ENCODE measurements at places on chromosomes 7 and 10.
A peak's percentile ranks its signal among the peaks of the same experiment; 100 is the strongest.

DNA sequence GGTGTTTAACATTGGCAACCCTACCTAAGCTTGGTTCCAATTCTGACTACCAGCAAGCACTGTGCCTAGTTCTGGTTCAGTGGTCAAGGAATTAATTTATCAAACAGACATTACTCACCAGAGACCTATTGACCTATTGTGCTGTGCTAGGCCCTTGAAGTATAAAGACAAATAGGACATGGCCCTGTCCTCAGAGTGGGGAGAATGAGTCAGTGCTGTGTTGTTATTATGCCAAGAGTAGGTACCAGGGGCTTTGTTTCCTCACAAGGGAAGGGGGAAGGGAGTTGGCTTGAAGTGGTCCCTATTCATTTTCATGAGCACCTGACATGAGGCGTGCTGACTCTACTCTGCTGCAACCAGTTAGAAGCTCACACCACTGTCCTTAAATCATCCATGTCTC lies 62.6 kb upstream of the PLPP4 start:
- DNase-seq: no peak

DNA sequence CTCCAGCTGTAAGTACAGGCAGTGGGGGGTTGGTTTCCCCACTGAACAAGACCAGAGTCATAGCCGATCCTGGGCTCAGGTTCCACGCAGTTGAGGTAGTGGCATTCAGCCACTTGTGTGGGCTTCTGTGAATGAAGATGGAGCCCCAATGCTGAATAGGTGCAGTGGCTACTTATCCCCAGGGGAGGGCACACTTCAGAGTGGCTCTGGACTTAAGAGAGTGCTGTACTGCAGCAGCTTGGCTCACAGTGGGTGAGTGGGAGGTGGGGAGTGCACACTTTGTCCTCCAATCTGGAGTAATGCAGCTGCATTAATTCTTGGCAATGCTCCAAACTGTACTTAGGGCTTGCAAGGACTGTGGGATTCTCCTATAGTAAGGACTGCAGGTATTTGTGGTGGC lies 81.9 kb downstream of the BUB3 start:
- no peak for DNase-seq

GRCh38 chr7:1489336-1489735 lies 14.9 kb downstream of the INTS1 start:
- DNase-seq: no peak

DNA sequence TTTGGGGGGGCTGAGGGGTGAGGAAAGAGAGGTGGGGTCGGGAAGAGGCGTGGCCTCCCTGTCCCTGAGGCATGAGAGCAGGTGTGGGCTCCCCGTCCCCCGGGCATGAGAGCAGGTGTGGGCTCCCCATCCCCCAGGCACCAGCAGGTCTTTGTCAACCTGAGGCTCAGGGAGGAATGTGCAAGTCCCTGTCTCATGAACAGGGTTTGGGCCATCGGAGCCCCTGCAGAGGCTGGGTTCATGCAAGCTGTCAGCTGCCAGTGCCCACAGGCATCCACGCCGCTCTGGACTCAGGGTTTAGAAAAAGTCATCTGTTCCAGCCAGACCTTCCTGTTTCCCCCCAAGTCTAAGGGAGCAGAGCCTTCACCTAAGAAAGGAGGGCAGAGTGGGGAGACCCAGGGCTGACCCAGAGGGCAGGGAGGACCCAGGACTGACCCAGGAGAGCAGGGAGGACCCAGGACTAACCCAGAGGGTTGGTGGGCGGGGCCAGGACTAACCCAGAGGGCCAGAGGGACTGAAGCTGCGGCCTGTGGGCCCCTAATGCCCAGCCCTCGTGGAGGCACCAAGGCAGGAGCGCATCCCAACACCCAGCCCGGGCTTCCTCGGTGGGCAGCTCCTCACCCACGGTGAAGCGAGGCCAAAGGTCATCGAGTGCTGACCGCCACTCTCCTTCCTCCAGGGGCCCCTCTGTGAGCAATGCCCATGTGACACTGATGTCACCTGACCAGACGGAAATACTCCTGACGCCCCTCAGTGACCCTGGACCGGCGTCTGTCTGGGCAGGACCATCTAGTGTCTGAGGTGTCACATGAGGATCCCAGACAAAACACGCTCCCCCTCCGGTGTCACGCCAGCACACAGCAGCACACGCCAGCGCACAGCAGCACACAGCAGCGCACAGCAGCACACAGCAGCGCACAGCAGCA lies 28.9 kb upstream of the GPR146 start:
- DNase-seq: no peak

DNA sequence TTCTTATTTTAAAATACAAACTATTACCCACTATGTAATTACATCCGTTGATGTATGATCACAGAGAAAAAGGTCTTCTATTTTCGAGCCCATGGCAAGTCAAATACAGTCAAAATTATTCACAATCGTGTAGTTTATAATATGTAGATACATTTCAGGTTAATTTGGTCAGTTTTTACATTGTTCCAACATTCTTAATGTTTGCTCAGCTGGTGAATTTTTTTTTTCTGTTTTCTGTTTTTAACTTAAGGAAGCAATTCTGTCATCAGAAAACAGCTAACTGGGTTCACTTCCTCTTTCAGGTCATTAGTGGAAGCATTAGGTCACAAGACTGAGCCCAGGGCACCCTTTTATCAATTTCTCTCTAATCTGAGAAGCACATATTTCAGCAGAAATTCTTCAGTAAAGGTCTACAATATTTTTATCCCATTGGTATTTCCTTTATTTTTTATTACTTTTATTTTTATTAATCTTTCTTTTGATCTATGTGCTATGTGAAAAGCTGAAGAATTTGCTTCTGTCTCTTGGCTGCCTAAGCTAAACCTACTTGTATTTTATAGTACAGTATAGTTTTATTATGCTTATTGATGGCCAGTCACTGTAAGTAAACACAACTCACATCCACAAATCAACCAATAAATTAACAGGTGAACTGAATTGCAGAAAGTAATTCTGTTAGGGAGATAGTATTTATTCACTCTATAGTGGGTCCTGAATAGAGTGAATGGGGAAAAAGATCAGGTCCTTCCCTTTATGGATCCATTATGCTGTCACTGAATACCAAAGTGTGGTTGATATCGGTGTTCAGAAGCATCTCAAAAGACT lies 84.6 kb downstream of the ICA1 start:
- no peak for DNase-seq

DNA sequence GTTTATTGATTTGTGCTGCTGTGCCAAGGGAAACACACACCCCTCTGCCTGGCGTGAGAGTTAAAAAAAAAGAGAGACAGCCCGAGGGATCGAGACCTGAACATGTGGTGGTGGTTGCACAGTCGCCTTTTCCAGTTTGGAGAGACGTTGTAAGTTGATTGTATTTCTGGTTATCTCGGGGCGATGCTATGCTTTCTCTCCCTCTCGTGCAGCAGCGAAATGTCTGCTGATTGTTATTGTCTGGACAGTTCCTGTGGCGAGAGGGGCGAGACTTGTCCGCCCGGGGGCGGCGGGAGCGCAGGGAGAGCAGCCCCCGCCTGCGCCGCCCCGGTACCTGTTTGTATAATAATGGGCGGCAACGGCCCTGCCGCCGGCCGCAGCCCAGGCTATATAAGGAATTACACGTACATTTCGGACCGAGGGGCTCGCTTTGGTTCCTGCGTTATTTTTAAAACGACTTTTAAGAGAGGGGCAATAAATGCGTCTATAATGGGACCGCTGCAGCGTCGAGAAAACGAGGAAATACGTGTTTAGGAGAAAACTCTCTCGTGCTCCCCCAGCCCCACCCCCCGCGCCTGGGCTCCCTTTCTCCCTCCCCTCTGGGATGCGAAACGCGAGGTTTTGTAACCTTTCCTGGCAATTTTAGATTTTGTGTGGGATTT lies 1.7 kb downstream of the ZEB1 start:
- peak; percentile 28 for DNase-seq

All from frontal cortex (tissue), 4 donors.